Activated CD8-positive, alpha-beta memory T cell treated with anti-CD3 and anti-CD28 coated beads, Interleukin-2, amount 50 U/mL, for 4 hours (primary cell): ENCODE measurements at places on chromosomes 3 and 15.

DNA sequence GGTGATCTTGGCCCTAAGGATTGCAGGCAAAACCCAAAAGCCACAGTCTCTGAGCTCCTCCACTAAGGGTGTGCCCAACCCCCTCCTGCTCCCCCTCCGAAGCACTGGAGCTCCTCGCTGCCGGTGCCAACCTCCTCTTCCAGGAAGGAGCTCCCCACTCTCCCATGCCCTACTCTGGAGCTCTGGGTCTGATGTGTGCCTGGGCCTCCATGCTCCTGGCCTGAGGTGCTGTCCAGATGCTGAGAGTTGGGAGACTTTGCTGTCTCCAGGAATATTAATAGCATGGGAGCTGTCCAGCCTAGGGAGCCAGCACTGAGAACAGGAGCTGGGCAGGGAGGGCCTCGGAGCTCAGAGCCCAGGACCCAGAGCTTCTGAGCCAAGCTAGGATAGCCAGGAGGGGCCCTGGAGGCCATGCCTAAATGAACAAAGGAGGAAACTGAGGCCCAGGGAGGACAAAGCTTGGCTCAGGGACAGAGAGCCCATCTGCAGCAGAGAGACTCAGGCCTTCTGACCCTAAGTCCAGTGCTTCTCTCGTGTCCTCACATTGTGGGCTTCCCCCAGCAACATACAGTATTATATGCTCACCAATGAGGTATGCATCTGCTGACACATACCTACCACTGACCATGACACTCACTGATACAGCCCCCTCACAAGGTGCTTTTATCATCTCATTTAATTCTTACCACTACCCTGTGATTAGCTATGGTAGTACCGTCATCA lies 36.9 kb upstream of the HERC1 start:
- no peak for DNase-seq

GRCh38 chr15:31215490-31216214 lies 111.0 kb upstream of the KLF13 start:
- peak; percentile 82 for DNase-seq

GRCh38 chr3:109059264-109059663 lies 58.7 kb downstream of the MORC1 start:
- DNase-seq: no peak

DNA sequence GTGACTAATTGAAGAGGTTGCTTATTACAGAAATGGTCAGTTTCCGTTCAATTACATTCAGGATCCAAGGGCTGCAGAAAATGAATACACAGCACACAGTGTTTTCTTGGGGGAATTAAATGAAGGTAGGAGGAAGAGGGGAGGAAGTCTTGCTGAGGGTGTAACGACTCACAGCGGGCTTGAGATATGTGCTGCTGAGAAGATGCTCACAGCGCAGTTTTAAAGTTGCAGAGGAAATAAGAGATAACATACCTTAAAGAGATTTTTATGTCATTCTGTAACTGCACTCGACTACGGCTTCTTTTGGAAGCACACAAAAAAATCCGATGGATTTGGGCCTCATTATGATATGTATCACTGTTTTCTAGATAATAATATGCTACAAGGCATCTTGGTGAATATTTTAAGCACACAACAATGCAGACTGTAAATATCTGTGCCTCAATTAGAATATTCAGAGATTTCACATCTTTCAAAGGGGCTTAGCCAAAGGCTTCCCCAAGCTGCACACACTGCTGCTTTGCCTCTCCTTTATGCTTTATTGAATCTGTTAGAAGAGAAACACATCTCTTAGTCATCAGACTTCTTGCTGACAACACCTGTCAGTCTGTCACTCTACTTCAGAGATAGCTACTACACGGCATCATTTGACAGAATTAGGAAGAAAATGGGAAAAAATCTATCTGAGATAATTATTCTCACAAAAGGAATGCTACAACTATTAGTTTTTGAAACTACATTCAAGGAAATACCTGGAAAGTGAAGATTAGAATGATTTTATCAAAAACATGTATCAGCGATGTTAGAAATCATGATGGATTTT lies 773.2 kb downstream of the OTOL1 start:
- no peak for DNase-seq

DNA sequence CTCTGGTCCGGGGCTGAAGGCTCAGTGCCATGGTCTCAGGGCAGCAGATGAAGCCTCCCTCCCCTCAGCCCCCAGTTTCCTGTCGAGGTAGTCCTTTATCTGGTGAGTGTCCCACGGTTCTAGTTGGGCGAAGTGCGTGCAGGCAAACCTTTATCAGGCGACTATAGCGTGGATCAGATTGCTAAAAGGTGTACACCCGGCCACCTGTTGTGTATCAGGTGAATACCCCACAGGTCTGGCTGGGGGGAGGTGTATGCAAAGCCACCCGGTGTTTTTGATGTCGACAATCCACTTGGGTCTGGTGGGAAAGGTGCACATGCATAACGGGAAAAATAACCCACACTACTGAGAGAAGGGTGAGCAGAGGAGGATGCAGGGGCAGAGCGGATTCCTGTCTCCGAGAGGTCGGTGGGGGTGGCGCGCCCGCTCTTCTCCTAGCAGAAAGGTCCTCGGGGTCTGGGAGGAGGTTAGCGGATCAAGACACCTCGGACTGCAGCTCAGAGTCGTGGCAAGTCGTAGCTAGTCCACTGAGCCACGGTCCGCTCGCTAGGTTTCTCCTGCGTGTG lies 507 bp downstream of the SLC12A6 start:
- DNase-seq: peak; percentile 23

GRCh38 chr15:48677821-48678220 lies 32.3 kb upstream of the FBN1 start:
- no peak for DNase-seq

GRCh38 chr3:137925080-137925479 lies 84.9 kb upstream of the CLDN18 start:
- DNase-seq: no peak

DNA sequence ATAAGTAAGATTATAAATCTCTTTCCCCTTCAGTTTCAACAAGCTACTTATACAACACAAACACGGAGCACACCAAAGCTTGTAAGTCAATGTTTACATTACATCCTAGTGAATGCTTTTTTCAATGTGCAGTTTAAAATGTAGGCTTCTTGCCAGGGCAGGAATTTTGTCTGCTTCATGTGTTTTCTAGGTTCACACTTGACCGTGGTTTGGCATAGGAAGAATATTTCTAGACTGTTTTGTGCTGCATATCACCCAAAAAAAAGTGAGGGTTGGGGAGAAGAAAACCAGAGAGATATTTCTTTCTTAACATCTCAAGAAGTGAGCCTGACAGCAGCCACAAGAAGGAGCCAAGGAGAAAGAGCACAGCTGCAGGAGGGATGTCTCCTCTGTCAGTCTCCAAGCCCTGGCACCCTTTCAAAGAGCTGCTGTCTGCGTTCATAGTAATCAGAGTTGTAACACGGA lies 255.8 kb downstream of the MEIS2 start:
- DNase-seq: no peak

DNA sequence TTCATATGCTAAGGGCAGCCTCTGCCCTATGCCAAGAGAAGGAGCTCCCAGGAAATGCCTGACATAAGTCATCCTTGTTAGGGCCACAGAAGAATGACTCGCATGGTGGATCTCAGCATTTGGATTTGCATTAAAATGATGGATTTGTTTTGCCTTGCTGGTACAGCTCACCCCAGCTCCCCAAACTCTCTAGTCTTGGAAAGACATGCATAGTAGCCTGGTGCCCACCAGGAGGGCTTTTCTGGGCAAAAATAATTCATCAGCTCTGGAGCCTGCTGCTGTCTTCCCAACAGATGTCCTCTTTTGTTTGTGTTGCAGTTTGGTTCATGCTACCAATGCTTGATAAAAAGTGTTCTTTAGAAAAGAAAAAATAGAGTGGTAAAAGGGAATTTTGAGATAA lies 833.0 kb downstream of the AGBL1 start:
- no peak for DNase-seq

DNA sequence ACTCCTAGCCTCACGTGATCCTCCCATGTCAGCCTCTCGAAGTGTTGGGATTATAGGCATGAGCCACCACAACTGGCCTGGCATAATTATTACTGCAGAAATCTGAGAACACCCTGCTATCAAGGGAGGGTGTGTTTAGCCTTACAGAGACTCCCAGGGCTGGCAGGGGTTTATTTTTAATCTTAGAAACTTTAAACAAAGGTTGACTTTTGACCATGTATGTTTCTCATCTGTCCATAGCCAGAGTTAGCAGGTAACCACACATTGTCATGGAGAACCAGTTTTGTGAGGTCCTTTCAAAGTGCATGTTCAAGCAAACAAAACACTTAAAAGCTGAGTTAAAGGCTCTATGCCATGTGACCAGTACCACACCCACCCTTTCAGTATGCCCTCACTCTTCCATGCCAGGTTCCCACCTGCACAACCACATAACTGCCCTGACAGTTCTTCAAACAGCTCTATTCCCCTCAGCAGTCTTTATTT lies 11.1 kb downstream of the SIAH2 start:
- no peak for DNase-seq

GRCh38 chr3:48273594-48274211 lies 32.8 kb downstream of the ZNF589 start:
- peak; percentile 51 for DNase-seq

DNA sequence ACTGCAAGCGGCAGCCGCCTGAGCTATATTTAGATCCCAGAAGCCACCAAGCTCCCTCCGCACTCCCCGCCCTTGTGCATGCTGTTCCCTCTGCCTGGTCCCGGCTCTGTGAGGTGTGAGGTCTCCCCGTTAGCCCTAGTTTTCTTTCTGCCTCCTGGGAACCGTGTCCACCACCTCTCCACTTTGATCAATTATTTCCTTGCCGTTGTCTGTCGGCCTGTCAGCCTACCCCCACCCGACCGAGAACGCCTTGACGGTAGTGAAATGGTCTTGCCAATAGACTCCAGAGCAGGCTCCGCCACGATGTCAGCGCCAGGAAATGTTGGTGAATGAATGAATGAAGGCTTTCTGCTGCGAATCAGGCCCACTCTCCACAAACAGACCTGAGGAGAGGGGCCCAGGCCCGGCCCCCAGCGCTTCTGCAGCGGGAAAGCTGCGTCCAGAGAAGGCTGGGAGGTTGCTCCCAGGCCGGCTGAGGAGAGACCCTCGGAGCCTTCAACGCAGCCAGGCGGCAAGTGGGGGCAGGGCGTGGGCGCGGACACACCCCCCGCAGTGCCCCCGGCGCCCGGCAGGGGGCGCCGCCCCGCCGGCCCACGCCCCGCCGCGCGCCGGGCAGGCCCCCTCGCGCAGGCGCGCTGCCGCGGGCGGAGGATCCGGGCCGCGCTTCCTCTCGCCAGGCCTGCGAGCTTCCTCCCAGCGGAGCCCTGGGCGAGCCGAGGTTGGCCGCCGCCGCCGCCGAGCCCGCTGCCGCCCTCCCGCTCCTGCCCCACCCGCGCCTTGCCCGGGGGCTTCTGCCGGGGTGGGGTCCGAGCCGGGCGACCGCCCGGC lies at the start of gene CSK:
Gene CSK, plus strand, starts transcription at position 650 of the 828 bp plus-strand sequence. CDS start 16,218 bp downstream, outside the sequence.
- peak; percentile 76 for DNase-seq

- DNase-seq: no peak
Observed at GRCh38 chr3:194930377-194931204, 244.9 kb downstream of the FAM43A start.

DNA sequence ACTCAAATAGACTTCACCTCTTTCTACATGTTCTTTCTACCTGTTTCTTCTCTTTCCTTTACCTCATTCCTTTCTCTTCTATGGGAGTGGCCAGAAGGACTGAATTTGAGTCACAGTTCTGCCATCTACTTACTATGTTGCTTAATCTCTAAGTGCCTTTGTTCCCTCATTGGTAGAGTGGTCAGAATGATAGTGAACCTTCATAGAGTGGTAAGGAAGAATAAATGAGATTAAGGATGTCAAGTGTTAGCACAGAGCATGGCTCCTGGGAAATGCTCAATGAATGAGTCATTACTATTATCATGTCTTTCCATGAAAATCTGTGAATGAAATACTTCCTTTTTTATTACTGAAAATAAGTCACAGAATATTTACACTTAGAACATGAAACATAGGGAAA lies 17.5 kb downstream of the TMEM207 start:
- DNase-seq: no peak

DNA sequence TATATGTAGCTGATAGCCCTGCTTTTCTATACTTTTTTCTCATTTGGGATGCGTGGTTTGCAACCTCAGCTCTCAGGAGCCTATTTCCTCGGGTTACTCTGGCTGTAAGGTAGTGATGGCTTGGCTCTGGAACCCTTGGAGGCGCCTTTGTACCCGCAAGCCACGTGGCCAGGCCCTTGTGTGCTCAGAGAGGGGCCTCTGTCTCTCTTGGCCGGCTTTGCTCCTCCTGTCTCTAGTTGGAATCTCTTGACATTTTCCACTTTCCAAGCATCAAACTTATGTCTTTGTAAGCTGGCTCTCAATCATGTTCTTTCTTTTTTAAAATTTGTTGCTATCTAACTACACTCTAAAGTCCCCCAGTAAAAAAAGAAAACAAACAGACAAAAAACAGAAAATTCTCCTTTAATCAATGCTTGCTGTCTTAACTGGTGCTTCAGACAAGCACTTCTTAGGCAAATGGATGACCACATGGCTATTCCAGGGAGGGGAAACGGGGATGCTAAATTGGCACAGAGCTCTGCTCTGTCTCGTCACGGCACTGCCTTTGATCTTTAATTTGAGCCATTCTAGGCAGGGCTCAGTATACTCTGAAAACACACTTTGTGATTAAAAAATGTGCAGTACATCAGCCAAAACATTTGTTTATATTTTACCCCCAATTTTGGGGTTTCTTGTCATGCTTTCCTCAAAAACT lies 180.4 kb upstream of the NR2E3 start:
- DNase-seq: no peak

- no peak for DNase-seq
Observed at GRCh38 chr3:193743702-193744047, 150.7 kb downstream of the OPA1 start.

DNA sequence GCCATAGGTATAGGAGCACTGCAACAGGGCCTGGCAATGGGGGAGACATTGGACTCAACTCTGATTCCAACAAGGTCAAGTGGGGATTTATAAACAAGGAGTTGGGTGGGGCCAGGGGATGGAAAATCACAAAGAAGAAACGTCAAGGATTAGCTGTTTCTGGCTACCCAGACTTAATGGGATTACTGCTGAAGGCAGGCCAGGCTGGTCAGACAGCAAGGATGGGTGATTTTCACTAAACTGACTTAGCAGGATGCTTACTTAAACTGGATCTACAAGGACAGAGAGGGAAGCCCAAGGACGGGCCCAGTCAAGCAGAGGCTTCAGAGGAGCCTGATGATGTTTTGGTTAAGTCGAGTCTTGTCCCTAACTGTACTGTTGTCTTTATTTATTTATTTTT lies 76.2 kb downstream of the USP13 start:
- DNase-seq: no peak

DNA sequence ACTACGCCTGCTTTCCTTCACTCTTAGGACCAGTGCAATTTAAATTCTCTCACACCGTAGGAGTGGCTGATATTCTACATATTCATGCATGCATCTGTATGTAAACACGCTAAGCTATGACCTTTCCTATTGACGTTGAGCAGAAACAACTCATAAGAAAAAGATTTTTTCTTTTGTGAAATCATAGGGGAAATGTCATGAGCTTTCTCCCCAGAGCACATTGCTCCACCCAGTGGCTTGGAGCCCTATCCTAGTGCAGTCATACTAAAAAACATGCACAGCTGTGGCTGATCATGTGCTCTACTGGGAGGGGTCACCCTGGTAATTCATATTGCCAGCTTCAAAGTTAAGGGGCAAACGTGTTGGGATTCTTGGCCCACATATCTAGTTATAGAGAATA lies 1.8 kb upstream of the MESD start:
- no peak for DNase-seq
